ENCODE measurements at places on chromosomes 3 and 15.
A peak's percentile ranks its signal among the peaks of the same experiment; 100 is the strongest.

DNA sequence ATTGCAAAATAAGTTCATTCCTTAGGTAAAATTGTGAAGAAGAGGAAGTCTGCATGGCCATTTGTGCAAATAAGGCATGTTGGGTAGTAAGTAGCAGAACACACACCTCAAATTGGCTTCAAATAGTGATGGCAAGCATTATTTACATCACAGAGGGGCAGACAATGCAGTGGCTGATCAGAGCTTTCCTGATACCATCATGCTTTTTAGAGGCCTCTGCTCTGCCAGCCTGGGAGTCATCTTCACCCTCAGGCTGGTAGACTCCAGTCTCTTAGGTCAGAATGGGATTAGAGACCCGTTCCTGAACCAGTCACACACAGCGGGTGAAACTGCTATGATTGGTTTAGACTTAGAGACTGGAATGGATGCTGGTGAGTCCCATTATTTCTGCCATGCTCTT is 396.0 kb upstream of the MCTP2 start:
- DNase-seq: no peak

DNA sequence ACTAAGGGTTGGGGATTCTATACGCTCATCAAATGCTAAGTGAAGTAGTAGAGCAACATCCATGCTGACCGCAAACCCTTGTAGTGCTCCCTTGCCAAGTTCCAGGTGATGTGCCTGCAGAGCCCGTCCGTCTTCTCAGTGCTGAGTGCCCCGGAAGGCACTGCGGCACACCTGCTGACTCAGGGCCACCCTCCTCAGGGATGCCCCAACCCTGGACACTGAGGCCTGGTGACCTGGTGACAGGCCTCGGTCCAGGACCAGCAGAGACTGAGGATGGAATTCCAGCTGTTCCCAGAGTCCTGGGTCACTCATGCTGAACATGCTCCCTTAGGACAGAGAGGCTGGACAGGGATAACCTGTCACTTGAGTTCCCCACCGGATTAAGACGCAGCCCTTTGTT is 422.5 kb downstream of the OCA2 start:
- no peak for DNase-seq

DNA sequence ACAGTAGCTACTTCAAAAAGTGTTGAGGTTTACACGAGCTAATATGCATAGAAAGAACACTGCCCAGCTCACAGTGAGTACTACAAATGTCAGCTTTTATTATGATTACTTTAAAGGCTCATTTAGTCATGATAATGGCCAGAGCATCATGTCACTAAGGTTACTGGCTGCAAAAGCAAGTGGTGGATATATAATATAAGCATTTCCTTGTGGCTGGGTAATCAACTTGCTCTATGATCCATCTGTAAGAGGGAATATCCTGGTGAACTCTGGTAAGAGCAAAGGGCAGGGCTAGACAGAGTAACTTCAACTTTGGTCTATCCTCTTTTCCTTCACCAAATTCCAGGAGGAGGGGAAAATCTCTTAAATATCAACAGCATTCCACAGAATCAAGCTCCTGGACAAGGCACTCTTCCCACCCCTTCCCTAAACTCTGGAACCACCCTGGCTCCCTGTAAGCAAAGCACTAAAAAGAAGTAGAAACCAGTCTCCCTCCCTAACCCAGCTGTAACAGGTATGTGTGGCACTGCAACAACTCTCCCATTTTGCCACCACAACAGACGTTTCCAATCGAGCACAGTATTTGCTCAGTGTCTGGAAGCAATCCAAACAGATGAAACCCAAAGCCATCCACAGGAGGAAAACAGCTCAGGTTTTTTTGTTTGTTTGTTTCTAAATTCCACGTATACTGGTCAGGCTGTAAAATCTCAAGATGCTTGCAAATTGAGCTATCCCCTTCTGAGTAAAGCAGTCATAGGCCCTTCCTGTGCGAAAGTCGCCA is 13.4 kb downstream of the B4GALT4 start:
- DNase-seq: no peak

DNA sequence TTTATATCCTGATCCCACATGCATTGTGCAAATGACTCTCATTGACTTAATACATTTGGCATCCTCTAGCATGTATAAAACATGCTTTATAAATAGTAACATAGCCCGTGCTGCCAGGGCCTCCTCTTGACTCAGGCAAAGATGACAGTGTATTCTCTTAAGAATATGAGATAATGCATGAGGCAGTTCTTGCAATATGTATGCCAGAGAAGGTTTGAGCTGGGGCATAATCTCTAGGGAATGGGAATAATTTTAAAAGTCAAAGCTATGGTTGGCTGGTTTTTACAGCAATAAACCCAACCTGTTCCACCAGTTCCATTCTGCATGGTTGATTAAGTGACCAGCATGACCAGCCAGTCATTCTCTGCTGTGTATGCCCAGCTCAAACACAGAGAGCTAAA is 179.0 kb upstream of the PFN2 start:
- DNase-seq: no peak

DNA sequence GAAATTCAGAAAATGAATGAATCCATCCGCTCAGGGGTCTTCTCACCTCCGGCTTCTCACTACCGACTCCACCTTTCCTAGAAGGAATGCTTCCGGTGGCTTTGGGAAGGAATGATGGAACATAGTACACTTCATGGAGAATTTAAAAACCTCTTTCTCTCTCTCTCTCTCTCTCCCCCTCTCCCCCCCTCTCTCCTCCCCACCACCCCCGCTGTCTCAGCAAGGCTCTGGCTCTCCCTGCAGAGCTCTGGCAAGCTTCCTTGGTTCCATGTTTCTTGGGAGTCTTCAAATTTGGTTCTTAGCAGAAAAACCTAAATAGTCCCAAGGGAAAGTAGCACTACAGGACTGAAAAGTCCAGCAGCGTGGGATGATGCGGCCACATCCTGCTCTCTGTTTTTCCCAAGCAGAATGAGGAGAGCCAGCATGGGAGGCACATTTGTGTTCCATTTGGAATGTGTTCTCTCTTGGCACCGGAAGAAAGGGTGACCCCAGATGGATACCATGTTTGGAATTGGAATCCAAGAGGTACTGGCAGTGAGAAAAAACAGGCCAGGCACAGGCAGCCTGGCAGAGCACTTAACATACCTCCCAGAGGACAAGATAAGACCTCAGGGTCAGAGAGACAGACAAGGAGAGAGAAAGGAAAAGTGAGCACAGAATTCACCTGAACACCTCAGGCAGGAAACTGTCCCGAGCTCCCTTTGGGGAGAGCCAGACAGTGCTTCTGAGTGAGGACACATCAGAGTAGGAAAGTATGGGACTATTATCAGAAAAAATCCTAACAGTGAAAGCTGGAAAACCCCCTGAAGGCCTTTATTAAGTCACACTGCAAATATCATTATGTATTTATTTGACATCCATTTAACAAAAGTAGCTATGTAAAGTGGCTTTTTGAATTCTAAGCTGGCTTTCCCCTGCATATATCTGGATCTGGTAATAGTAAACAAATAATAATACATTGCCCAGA is at the start of gene POPDC2:
POPDC2 (minus strand) TSS at position 116 of the 967 bp plus-strand sequence. CDS start 166 bp downstream, outside the sequence.
- no peak for DNase-seq

GRCh38 chr3:183353421-183353820 is 75.0 kb downstream of the MCF2L2 start:
- DNase-seq: no peak

DNA sequence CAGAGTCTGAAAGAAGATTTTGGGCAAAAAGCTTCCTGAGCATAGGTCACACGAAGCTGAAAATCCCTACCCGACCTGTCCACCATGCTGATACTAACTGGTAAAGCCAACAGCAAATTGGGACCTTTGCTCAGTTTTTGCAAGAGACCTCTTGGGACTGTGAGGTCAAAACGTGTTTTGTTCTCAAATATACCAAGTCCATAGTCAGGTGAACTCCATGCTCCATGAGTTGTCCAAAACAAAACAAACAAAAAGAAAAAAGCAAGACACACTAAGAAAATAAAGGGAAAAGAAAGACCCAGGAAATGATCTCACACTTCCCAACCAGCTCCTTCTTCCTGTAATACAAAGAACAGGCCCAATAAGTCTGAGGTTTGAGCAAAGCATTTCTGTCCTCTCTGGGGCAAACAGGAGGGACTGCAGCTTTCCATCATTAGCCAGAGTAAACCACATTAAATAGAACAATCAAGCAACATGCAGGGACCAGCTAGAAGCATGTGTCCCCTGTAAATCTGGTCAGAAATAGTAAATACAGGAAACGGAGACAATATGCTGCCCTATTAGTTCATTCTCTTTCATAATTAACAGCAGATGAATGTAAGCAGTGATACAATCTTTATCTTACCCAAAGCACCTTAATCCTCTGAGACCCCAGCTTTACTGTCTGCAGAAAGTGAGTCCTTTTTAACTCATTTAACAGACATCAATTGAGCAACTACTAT is 125.0 kb upstream of the LIPC start:
- DNase-seq: no peak

DNA sequence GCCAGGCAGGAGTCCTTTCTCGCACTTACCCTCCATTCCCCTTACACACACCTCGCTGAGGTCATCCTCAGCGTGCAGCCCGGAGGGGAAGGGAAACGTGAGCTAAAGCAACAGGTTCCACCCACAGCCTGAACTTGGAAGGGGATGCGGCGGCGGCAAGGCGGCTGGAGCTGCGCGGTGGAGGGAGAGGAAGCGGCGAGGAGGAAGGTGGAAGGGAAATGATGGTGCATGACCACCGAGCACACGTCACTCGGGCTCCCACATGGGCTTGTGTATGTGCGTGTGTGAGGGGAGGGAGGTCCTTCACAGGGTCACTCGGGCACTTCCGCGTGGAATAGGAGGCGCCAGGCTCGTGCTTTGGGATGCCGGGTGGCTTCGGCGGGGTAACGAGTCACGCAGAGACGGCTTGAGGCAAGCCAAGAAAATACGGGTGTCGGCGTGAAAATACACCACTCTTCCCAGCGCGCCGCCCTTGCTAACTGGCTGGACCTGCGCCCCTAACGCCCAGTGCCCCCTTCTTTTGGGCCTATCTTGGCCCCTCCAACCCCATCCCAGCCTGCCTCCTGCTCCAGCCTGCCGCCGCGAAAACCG is 225.5 kb upstream of the IL12A start:
- peak; percentile 28 for DNase-seq

DNA sequence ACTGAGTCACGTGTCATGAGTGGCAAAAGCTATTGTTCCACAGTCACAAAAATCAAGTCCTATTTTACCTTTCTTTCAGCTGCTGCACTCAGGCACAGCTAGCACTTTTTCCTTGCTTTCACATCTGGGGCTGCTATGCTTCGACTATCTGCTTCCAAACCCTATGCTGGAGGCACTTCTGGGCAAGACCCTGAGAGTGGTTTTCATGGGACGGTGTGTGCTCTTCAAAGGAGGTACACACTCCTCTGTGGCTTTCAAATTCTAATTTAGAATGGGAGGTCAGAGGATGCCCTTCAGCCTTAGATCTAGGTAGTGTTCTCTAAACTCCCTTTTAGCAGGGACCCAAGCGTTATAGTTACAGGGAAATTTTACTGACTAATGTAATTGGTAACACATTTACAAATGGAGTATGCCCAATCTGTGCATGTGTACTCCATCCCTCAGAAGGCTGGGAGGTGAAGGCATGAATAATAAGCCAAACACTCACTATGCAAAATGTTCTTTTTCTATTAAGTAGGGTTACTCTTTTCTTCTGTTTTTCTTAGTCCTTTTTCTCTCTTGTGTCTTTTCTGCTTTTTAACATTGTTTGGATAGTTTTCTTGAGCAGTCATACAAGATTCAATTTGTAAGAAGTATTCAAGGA is 188.3 kb downstream of the LSAMP start:
- DNase-seq: no peak

Data from SW 1271 (cell line).